Activated T-helper 2 cell treated with anti-CD3 and anti-CD28 coated beads, Interferon-gamma antibody, Interleukin-2, Interleukin-4, amounts not matched to agents 10 μg/mL and 5 μg/mL and 100 μg/mL, durations not matched to agents 14 hours and 24 hours and 36 hours (primary cell): ENCODE measurements at places on chromosomes 7 and 10.

DNA sequence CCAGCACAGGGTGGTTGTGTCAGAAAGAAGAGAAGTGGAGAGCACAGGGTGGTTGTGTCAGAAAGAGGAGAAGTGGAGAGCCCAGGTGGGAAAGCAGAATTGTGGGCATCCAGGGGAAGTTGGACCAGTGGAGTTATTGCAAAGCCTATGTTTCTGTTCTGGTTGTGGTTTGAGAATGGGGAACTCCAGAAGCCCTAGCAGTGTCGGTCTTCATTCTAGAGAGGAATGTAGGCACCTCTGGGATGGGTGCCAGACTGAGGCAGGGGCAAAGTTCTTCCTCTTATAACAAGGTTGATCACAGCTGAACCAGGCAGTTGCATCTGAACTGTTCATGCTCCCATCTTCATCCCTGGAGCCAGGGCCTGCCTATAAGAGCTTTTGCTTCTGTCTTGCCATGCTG is 954 bp downstream of the FSCN3 start:
- no peak for DNase-seq

DNA sequence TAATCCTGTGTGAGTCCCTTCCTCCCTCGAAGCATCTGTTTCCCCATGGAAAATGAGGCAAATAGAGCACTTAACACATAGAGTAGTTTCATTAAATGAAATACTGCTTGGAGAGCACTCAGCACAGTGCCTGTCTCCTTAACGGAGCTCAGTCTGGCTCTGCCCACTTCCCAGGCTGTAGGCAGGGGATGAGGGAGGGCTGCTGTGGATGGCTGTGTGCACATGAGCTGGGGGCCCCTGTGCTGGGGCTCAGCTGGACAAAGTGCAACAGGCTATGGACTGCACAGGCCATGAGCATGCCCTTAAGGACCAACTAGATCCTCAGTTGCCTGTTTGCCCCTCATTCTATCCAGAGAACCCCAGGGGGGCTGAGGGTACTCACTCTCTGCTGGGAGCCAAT is 14.5 kb downstream of the ZCCHC24 start:
- no peak for DNase-seq

GRCh38 chr7:66015440-66016130 is 33.6 kb upstream of the GUSB start:
- DNase-seq = no peak

DNA sequence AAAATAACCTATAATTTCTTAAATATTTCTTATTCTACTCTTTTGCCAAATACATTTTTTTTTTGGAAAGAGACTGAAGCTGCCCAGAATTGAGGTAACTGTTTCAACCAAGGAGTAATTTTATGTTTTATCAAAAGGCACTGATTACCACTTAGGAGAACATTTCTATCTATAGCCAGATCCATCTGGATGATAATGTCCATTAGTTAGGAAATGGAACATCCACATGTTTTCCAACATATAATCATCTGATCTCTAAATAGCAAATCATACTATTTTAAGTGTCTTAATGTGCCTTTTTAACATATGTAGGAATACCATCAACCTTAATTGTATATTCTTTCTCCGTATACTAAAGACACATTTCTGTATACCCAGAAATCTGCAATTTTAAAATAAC is 1068.9 kb downstream of the NXPH1 start:
- no peak for DNase-seq

- no peak for DNase-seq
Observed at GRCh38 chr7:114755856-114756255, 166.0 kb upstream of the MDFIC start.

GRCh38 chr10:66892871-66893270 is 33.0 kb upstream of the LRRTM3 start:
- no peak for DNase-seq
